ENCODE measurements at places on chromosomes 6 and 20.

- DNase-seq: no peak
Measured at GRCh38 chr6:155881826-155882526, 426.3 kb upstream of the NOX3 start.

DNA sequence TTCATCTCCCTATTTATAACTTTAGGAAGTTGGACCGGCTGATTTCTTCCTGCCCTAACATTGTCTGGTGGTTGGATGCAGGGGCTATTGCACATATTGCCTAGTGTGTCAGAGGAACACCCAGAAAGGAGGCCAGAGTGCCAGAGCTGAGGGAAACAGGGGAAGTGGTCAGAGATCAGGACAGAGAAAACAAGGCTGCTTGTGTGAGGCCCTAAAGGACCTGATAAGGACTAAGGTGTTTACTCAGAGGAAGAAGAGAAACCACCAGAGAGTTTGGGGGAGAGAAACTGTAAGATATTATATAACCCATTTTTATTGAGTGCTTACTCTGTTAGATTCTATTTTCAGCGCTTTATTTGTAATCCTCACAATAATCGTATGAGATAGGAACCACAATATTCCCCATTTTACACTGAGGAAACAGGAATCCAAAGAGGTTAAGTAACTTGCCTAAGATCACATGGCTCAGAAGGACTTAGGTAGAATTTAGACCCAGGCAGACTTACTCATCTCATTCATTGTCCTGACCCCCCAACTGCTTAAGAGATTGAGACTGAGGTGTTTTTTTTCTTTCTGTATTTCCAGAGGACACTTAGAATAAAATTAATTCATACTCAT, 54.0 kb upstream of the REV3L start:
- no peak for DNase-seq

GRCh38 chr6:26594730-26595632, 1.8 kb upstream of the ABT1 start:
- DNase-seq: peak; percentile 94

DNA sequence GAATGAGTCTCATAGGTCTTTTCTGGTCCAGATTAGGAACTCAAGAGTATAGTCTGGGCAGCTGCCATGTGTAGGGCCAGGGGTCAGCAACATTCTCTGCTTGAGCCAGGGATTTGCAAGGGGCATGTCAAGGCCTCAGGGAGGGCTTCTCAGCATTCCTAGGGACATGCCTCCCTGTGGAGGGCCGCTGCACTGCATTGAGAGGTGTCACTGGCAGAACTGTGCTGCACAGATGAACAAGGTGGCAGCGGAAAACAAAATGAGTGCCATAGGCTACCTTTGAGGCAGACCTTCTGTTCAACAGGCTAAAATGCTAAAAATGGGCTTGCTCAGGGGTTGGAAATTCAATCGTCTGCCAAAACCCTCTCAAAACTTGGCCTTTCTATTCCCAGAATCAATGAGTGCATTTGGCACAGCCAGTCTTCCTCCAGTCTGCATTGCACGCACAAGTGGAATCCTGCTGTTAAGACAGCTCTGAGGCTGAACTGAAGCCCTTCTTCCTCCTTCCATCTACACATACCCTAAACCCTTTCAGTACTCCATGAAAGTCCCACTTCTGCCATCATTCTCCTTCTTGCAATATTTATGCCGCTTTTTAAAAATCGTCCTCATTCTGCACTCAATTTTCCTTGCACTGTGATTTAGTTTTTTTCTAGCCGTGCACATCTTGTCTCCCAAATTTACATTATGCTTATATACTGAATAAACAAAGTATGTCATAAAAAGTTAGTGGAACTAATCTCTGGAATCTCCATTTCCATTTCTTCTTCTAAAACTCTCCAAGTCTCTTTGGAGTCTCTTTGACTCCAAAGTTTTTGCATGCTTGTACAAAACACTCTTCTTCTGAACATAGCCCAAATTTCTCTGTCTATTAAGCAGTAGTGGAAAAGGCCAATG, 51.7 kb downstream of the SLC26A8 start:
- DNase-seq: no peak

- DNase-seq: no peak
Measured at GRCh38 chr6:75747152-75747992, 1.7 kb upstream of the MYO6 start.

DNA sequence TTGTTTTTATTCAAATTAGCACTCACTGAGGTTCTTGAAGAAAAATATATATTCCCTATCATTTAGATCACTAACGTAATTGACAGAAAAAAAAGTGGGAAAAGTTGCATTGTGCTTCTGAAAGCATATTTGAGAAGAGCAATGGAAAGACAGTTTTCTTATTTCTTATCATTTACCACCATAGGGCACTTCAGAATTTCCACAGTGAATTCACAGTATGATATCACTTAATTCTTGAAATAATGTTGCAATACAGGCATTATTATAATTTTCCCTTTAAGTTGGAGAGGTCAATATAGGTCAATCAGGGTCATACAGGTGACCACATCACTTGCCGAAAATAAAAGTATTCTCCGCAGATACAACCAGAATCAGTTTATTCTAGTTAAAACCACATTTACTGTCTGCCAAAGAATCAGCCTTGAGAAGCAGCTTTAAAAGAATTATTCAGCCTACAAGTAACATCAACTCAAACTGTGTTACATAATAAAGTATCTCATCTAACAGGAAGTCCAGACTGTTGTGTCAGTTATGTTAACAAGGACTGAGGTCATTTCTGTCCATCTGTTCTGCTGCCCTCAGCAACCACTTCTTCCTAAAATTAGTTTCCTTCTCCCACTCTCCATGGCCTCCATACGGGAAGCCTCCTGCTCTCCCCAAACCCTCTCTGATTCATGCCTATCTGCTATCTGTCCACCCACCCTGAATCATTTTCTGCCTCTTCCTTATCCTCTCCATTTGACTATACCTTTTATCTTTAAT, 121.2 kb downstream of the SIM1 start:
- peak; percentile 58 for DNase-seq

DNA sequence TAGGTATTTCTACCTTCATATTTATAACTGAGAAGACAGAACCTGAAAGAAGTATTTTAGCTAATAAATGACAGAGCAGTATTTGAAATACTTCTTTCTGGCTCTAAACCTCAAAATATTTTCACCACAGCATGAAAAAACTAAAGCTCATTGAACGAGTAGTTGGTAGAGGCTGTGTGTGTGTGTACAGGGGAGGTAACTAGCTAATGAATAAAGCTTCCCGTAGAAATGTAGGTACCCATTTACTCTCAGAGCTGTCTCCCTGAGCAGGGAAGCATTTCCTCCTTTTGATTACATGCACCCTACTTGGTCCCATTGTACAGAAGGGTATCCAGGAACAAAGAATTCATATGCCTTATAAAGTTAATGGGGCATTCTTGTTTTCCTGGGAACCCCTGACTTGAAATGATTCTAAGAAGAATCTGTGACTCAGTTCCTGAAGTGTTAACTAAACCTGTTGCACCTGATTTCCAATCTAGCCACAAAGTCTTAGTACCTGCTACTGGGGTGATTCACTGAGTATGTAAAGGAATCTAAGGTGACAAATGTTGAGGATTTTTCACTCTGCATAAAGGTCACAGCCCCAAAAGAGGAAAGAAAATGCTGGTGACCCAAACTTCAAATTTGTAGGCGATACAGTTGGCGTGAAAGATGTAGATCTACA, 12.5 kb downstream of the CRYBG1 start:
- DNase-seq: no peak

DNA sequence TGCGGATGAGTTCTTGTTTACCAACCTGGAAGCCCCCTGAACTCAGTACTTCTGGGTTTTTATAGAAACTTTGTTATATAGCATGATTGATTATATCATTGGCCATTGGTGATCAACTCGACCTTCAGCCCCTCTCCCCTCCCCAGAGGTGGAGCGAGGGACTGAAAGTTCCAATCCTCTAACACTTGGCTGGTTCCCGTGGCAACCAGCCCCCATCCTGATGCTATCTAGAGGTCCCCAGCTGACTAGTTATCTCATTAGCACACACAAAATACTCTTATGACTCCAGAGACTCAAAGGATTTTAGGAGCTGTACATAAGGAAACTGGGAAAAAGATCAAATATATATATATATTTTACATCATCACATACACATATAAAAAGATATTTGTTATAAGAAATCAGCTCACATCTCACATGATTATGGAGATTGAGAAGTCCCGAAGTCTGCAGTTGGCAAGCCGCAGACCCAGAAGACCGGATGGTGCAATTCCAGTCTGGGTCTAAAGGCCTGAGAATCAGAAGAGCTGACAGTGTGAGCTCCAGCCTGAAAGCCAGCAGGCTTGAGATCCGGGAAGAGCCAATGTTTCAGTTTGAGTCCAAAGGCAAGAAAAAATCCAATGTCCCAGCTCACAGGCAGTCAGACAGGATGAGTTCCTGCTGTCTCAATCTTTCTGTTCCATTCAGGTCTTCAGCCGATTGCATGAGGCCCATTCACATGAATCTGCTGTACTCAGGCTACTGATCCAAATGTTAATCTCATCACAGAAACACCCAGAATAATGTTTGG, 179.3 kb upstream of the DTNBP1 start:
- no peak for DNase-seq

GRCh38 chr6:112640891-112641290, 293.8 kb downstream of the RFPL4B start:
- peak; percentile 82 for DNase-seq

DNA sequence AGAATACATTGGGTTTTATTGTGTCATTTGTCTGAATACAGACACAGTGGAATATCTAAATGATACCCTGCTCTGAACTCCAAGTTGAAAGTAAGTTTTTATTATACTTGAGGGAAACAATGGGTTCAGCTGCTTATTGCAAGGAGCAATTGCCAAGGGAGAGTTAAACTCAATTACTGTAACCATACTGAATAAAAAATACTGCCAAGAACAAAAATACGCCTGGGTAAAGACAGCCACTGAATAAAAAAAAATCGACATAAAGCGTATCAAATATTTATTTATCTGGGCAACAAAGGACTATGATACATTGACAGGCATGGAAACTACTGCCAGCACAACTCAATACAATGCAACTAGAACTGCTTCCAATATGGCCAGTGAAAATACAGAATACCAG, 18.1 kb downstream of the TFAP2A start:
- DNase-seq: no peak

- DNase-seq: no peak
Measured at GRCh38 chr6:35080821-35081425, 60.2 kb downstream of the TCP11 start.

DNA sequence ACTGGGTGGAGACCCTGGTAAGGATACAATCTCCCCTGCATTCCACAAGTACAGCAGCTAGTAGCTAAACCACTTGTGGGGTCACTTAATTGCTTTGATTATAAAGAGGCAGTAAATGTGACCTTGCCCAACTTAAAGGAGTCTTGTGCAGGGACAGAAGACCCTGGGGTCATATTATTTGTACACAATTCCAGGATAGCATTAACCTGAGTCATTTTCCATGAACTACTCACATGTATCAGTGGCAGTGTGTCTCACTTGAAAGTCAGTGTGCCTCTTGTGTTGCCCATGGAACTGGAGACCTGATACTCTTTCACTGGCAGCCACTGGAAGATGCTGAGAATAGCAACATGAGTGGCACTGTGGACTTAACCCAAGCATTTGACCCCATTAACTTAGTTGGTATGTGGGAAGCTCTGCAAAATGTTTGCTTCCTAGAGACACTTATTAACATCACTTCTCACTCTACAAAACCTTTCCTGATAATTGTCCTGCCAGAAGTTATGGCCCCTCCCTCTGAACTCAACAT, 28.9 kb downstream of the CLIC5 start:
- no peak for DNase-seq

DNA sequence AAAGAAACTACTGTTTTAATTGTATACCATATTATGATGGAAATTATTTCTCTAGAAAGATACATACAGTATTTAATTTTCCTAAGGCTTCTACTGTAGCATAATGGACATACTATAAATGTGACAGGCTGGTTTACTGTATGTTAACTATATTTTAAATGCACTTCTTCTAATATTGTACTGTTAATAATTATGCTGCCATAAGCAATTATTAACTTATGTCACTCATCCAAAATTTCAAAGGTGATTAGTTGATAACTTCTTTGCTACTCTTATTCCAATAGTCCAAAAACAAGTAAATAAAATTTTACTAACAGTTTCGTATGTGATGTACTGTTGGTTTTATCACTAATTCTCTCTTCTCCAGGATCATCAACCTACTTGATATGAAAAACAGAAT, 28.1 kb downstream of the HIVEP2 start:
- no peak for DNase-seq

- DNase-seq: no peak
Measured at GRCh38 chr20:51497542-51498467, 44.7 kb downstream of the NFATC2 start.

GRCh38 chr6:28981833-28982475, 23.2 kb downstream of the ZNF311 start:
- peak; percentile 85 for DNase-seq

GRCh38 chr6:167936051-167936450, 61.4 kb upstream of the KIF25 start:
- no peak for DNase-seq

GRCh38 chr6:168347615-168348014, 28.0 kb upstream of the DACT2 start:
- DNase-seq: no peak

DNA sequence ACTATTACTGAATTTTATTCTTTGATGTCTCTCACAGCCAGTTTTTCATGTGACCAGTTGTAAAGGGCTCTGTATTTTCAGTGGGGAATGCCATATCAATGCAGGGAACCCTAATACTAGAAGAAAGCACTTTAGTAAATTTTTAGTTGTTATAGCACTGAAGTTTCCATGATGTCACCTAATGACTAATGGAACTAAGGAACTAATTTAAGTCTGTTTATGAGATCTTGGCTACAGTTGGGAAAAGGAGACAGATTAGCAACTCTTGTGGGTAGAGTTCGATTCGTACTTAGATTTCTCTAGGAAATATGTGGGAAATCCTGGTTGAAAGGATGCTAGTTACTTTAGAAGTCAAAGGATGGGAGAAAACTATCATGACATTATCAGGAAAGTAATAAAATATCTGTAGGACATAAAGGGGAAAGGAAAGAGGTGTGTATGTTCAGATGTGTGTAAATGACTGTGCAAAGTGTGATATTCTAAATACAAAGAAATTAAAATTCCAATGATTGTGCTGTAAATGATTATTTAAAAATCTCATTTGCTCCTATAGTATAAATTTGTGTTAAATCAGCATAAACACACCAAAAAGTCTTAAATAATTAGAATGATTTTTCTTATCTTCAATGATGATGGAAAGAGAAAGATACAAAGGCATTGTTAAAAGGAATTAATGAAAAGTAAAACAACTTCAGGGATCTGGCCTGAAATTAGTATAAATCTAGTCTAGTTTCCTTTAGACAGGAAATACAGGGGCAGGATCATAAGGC, 103.4 kb downstream of the LRRC1 start:
- peak; percentile 59 for DNase-seq

GRCh38 chr20:51513545-51513944, 29.0 kb downstream of the NFATC2 start:
- no peak for DNase-seq
